ENCODE measurements at places on chromosomes 3 and 15.
A peak's percentile ranks its signal among the peaks of the same experiment; 100 is the strongest.

GRCh38 chr15:66621491-66622467, 56.0 kb upstream of the LCTL start:
- no peak for DNase-seq

DNA sequence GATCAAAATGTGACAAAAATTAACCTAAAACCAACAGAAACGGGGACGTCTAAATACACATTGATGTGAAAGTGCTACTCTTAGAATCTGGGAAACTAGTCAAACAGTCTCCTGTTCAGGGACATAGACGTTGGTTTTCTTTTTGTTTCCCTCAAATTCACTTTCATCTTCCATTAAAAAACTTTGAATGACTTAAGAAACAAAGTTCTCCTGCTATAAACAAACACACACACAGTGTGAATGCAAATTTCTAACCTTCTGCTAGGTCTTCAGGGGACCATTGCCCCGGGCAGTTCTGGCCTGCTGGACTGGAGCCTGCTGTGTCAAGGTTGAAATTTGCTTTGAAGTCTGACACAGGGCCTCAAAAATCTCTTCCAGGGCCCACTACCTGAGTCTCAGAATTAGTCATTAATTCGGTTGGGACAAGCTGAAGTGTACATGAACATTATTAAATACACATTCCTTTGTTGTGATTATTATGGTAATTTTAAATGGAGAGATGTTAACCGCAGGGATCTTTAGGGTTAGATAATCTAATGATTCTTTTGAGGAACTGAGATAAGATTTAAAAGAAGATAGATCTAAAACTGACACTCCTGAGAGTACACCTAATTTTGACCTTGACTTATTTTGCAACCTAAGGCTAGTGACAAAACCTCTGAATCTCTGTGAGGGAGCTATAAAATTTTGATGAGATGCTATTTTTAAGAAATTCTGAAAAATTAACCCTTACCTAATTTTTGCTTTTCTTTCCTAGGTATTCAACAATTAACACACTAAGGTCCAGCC, 1260.4 kb downstream of the ROBO1 start:
- DNase-seq: no peak

DNA sequence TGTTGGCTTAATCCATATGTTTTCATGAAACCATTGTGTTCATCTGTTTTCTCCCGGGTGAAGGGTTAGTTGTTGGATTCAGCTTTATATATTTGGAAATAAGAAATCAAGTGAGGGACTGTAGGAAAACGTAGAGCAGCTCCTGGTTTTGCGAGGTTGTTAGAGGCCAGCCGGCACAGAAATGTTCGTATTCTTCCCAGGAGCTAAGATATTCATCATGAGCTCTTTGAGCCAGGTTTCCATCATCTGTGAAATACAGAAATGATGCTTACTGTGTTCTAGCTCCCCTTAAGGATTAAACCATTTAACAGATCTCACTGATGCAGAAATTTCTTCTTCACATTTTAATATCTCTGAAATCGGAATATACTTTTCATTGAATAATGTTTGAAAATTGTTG, 235.5 kb downstream of the PTPRG start:
- DNase-seq: no peak

DNA sequence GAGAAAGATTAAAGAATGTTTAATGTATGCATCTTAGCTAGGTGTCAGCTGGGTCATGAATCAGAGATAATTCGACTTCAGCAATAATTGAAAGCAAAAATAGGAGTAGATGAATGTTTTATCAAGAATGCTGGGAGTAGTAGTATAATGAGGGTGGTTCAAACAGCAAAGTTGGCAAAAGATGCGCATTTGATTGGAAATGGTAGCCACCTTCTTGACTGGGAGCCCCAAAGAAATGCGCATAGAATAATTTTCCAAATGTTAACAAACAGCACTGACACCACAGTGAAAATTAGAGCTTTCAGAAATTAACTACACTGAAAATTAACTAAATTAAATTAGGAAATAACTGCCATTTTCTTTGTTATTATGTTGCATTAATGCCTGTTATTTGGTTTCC, 195.8 kb downstream of the TUSC7 start:
- no peak for DNase-seq

- no peak for DNase-seq
These were observed 39.4 kb downstream of the SH3BP5 start for GRCh38 chr3:15292765-15293522.

GRCh38 chr15:43225201-43225949, 4.6 kb upstream of the EPB42 start:
- DNase-seq: peak; percentile 36

DNA sequence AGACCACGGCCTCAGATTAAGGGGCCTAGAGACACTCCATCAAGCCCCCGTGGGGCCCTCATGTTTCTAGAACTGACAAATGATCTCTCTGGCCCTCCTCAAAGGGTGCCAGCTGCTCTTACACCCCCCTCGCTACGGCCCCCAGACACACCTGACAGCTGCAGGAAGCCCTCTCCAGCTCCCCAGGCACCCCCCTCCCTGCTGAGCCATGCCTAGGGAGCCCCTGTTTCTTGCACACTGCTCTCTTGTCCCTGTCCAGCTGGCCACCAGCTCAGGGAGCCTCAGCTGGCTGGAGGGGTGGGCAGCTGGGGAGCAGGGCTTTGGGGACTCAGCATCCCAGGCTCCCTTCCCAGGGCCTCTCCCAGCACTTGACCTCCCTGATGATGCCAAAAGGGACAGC, 14.8 kb downstream of the TNK2 start:
- no peak for DNase-seq

GRCh38 chr15:100537331-100537730, 8.6 kb upstream of the CERS3 start:
- DNase-seq: no peak

GRCh38 chr15:47755941-47756340, 38.6 kb downstream of the SEMA6D start:
- DNase-seq: no peak

DNA sequence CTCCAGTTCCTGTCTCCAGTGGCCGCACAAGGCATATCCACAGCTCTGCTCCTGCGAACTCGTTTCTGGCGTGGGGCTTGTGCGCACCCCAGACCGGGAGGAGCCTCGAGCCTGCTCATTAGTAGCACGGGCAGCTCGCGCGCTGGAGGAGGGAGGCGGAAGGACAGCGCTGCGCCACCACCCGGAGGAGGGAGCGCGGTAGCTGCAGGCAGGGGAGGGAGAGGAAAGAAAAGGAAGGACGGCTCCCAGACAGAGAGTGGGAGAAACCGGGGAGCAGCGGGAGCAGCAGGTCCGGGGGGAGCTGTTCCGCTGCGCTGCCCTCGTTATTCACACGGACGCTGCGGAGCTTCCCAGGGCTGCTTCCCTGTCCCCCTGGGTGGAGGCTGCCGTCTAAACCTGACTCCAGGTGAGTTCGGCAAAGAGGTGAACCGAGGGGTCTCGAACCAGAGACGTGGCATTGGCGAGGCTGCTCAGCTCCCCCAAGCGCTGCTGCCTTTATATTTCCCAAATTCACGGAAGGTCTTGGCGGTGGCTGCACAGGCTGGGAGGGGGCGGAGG, 121.3 kb upstream of the ZNF717 start:
- DNase-seq: no peak

- DNase-seq: no peak
These were observed 29.7 kb downstream of the MRPS11 start for GRCh38 chr15:88497109-88497765.

DNA sequence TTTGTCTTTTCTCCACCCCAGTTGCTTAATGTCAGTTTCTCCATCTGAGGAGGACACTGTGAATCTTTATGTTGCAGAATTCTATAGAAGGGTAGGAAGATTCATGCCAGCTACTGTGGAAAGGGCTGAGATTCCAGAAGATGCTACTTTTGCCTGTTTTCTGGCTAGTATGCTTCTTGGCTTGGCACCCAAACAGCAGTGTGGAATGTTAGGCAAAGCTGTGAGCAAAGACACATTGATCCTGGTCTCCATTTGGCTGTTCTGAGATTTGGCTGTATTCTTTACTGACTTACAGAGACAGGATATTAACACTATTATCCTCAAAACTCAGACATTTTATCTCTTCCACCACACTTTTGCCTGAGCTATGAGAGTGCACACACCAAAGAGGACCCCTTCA, 39.3 kb downstream of the PDHB start:
- DNase-seq: no peak

- DNase-seq: no peak
These were observed 242.1 kb upstream of the CTDSPL start for GRCh38 chr3:37619568-37619967.

DNA sequence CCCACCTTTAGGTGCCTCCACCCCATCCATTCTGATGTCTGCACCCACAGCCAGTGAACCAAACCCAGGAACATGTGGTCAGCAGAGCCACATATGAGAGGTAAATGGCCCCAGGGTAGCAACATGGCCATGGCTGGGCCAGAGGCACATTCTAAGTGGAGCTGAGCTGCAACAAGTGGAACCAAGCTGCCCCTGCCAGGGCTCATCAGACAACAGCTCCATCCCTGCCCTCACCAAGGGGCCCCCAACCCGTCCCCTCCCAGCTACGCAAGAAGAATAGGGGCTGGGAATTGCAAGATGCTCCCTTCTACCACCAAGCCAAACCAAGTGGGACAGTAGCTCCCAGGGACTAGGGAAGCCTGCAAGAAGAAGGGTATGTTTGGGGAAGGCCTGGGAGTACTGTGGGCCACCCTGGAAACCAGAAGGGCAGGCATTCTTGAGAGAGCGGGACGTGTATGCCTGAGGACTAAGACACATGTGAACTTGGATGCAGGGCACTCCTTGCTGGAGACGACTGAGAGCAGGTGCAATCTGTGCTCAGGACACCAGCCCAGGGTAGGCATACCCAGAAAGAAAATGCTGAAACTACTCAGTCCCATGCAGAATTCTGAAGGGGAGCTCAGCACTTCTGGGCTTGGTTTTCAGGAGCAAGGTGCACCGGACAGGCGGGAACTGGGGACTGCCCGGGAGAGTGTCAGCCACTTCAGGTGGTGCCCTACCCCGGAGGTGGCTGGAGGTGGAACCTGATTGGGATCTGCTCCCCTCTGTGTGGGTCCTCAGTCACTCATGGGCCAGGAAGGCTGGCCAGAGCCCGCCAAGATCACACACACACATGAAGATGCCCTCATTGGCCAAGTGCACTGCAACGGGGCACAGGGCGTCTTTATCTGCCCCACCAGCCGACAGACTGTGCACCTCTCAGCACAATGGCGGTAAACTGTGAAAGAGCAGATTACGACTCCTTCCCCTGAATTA, 9.5 kb downstream of the MYL3 start:
- DNase-seq: no peak

DNA sequence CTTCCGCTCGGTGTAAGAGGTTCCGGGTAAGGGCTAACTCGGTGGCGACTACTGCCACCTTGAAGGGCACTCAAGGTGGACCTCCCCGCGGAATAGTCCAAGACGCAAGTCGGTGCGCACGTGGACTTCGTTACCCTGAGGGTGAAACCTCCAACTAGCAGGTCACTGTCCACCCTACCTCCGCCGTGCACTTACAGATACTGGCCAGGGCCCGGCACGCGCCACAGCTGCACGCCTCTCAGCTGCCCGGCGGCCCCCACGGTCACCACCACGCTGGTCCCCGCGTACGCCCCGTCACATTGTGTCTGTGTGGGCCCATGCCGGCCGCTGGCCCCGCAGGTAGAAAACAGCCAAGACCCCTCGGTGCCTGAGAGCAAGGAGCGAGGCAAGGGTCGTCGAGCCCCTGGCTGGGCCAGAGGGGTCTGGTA, 1.1 kb downstream of the LTK start:
- DNase-seq: no peak

DNA sequence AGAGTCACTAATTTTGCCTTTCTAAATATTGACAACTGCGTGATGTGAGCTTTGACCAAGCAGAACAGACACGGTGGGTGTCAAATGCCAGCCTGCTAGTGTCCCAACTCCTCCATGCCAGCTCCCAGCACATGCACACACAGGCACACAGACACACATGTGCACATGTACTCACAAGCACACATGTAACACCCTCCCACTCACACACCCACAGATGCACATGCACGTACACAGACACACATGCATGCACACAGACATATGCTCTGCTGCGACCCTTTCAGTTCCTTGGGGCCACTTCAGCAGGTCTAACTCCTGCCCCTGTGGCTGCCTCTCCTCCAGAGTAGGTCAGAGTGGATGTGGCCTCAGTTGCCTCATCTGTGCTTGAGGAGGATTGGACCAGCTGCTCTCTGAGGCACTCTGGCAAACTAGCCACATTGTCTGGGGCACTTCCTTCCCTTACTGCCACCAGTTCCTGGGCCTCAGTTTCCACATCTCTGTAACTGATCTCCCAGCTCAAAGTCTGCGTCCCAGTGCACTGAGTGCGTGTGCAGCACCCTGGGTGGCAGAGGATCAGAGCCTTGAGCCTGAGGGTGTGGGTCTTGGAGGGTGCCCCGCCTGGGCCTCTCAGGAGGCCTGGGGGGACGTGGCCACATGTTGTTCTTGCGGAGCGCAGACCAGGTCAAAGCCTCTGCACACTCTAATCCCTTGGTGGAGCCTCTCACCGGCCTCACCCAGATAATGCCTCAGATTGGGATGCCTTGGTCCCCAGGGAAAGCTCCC, 55.0 kb upstream of the PRR23E start:
- DNase-seq: no peak

- DNase-seq: no peak
These were observed 888.9 kb downstream of the SQOR start for GRCh38 chr15:46523701-46524100.

- no peak for DNase-seq
These were observed 47.8 kb upstream of the SLC24A5 start for GRCh38 chr15:48072941-48073340.

DNA sequence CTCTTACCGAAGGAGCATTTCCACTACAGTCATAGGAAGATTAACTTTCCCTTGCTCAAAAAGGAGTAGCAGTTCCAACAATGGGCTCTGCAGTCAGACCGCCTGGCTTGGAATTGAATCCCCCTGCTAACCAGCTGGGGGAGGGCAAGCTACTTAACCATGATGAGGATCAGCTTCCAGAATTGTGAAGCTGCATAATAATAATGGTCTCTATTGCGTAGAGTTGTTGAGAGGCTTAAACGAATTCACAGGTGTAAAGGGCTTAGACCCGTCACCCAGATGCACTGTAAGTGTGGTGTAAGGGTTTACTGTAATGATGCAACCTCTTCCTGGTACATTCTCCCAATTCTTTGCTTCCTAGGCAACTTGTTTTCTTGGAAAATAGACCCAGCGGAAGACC, 185.2 kb upstream of the RGMA start:
- DNase-seq: no peak

GRCh38 chr15:51121118-51121517, 26.4 kb upstream of the TNFAIP8L3 start:
- no peak for DNase-seq

DNA sequence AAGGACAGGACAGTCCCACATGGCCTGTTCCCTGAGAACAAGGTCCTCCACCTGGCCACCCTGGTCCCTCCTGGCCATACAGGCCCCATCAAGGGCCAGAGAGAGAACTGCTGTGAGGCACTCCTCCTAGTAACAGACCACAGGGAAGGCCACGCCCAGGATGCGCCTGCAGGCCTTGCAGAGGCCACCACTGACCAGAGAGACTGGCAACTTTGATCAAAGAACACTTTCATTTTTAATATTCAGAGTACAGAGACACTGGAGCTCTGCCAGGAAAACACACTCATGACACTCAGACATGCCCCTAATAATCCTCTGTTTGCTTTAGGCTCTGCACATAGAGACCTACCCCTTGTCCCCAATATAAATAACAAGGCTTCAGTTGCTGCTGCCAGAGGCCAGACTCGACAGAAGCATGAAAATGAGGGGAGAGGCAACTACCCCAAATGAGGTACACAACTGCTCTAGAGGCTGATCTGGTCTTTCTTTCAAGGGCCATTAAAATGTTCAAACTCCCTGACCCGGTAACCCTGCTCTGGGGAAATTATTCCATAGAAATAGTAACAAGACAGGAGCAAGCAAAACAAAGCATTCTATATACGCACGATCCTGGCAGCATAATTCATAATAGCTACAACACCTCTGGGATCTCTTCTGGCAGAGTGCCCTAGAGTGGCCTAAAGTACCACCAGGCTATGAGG, 44.8 kb downstream of the CCDC12 start:
- no peak for DNase-seq
